Stimulated activated CD8-positive, alpha-beta memory T cell treated with anti-CD3 and anti-CD28 coated beads, Interleukin-15, amount 100 ng/mL, for 1 hour (primary cell): ENCODE measurements at places on chromosomes 4 and X.

DNA sequence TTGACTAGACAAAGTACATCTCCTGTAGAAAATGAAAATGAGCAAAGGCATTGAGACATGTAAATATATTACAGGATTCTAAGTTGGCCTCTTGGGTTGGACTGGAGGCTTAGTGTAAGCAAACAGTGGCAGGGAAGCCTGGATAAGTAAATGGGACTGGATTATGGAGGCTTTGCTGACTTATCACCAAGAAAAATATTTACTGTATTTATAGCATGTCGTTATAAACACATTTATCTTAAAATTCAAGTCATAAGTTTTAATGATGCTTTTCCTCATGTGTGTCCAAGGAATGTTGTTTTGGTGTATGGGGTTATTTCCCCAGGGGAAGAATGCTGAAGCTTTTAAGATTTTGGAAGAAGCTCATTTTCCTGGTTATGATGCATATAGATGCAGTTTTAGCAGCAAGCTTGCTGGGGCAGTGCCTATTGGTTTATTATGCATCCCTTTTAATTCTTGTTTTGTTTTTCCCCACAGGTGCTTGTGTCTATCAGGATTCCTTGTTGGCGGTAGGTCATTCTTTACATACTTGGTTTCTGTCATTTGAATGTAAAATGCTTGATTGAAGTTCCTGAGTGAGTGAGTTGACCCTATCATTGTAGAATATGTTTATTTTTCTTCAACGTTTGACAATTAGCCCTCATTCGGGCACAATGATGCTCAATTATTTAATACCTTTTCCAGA is 8.5 kb downstream of the FRAS1 start:
- DNase-seq, result no peak

GRCh38 chr4:78331186-78331585 is 220.4 kb upstream of the ANXA3 start:
- DNase-seq, result no peak

DNA sequence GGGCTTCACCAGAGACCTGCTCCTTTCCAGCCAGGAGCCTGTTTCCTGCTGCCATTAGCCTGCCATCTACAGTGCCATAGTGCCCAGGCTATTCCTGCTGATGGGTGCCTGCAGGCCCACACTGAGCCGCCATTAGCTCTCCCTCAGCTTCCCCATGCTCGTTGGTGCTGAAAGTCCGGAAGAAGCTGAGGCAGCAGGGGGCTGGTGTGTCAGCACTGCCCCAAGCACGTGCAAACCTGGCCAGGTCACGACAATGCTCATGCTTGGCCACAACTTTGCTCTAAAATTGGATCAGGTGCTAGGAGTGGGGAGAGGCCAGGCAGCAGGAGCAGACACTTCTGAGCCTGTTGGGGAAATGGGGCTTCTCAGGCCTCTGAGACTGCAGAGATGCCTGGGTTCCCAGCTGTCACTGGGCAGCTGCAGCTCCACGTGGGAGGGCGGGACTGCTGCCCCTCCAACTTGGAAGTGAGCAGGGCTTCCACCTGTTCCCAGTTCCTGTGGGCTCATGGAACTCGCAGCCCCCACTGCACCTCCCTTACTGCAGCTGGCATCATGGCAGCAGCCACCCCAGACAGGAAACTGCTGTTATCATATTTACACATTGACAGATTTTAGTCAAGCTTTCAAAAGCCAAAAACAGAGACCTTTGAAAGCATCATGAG is 913.9 kb downstream of the FSTL5 start:
- no peak for DNase-seq

DNA sequence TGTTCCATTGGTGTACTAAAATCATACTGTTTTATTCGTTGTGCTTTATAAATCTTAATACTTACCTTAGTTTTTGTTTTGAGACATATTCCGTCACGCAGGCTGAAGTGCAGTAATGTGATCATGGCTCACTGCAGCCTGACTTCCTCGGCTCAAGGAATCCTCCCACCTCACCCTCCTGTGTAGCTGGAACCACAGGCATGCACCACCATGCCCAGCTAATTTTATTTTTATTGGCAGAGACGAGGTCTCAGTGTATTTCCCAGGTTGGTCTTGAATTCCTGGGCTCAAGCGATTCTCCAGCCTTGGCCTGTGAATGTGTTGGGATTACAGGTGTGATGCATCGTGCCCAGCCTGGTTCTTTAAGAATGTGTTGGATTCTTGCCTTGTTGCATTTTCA is 24.4 kb upstream of the DCK start:
- DNase-seq, result no peak

- DNase-seq, result no peak
These were observed 102.3 kb downstream of the F11 start for GRCh38 chr4:186368281-186368680.

DNA sequence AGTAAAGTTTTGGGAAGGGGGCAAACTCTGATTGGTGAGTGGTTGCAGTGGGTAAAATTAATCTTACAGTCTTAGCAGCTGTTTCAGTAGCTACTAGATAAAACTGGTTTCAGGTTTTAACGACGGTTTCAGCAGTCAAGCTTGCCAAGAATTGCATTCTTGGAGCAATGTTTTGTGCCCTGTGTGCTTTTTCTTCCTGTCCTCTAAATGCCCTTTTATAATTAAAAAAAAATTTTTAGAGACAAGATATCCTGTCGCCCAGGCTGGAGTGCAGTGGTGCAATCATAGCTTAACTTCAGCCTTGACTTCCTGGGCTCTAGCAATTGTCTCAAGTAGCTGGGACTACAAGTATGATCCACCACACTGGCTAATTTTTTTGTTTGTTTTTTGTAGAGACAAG is 6.3 kb upstream of the PPEF2 start:
- no peak for DNase-seq

DNA sequence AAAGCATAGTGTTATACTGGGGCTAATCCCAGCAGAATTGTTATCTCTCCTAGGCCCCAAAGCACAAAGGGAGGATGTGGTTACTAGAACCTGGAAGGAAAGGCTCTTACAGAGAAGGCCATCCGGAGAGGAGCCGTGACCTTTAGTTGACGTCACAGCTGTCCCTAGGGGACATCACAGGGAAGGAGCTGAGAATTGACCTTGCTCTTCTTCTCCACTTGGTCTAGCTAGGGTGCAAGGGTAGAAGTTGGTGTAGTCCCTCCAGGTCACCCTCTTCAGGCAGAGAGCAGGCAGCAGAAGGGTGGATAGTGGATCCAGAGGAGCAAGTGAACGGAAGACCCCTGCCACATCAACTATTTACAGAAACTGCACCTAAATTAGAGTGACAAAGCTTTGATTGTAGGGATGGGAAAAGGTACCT is 22.8 kb upstream of the FGF2 start:
- no peak for DNase-seq

GRCh38 chrX:86148594-86148993 is 343 bp downstream of the DACH2 start:
- DNase-seq, result no peak

DNA sequence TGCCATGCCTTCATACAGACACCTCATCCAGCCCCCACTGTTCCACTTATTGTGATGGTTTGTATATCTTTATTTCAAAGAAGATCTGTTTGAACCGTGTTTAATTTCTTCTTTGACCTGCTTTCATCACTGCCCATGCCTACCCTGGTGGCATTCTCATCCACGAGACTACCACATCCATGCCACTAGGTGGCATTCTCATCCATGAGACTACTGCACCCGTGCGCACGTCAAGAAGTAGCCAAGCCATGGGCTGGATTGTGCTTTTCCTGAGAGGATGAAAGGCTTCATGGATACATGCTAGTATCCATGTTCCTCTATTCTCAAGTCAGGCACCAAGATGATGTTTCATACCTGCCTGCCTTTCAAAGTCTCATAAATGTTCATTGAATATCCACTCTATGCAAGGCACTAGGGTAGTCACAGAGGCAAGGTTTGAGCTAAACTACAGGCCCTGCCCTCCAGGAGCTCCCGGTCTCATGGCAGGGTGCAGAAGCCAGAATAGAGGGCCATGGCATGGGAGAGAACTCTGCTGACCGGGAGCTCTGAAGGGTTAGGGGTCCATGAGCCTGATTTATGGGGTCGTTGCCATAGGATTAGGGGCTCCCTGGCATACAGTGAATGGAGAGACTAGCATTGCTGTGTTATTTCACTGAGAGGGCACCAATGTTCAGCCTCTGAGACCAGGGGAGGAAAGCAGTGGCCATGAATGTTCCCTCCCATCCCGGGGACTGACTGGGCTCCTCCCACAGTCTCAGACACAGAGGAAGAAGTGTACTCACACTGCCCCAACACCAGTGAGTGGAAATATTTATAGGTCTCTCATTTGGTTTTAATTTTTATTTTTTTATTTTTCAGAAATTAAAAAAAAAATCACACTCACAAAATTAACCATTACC is 24.8 kb upstream of the EOLA2 start:
- no peak for DNase-seq

- no peak for DNase-seq
These were observed 2.4 kb downstream of the OTUD4 start for GRCh38 chr4:145177906-145178538.

- DNase-seq, result no peak
These were observed 90.8 kb downstream of the DCTD start for GRCh38 chr4:182826391-182826790.
